Right ventricle myocardium inferior (tissue), 1 donor: ENCODE measurements at places on chromosomes 4 and X.
A peak's percentile ranks its signal among the peaks of the same experiment; 100 is the strongest.

- no peak for DNase-seq
Measured at GRCh38 chrX:118423558-118423957, 72.1 kb upstream of the DOCK11 start.

DNA sequence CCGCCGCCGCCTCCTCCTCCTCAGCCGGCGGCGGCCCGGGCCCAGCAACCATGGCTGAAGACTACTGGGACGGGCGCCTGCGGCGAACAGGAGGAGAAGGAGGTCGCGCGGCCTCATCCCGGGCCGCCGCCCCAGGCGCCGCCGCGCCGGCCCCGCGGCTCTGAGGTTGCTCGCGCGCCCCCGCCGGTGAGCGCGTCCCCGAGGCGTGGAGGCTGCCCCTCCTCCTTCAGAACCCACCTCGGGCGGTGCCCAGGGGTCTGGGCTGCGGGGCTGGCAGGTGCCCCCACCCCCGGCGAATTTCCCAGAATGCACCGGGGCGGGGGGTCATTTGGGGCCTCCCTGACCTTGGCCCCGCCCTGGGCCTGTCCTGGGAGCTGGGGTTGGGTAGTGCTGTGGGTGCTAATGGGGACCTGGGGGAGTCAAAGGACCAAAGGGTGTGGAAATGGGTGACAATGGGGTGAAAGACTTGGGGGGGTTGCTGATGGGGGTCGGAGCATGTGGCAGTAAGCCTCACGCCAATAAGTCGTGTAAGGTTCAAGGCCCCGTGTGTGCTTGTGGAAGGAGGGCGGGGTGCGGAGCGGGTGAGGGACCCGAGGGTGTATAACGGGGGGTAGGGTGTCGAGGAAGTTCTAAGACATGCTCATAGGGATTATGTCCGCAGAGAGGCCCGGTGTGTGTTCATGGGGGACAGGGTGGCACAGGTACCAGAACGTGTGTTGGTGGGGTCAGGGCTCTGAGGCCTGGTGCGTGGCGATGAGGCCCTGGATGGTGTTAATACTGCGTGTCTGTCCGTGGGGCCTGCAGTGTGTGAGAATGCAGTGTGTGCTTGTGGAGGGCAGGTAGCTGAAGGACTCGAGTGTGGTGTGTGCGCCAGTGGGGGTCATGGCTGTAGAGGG lies 687 bp downstream of the CDK16 start:
- DNase-seq, result peak; percentile 75

DNA sequence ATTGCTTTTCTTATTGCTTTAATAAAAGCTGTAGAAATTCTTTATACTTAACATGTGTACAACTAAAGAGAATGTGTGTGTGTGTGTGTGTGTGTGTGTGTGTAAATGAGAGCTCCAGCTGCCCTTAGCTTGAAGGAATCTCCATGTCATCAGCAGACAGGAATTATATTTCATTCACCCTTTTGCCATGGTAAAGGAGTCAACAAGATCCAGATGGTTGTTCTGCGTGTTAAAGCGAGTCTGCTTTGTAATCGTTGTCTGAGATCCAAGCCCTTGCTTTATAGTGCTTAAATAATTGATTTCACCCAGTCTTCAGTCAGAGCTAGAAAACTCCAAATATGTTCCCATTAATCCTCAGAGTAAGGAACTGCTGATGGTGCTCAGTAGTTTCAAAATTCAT lies 285.5 kb downstream of the PDGFC start:
- DNase-seq, result no peak

GRCh38 chr4:155667568-155668511 lies 1.2 kb downstream of the GUCY1A1 start:
- DNase-seq, result peak; percentile 76

DNA sequence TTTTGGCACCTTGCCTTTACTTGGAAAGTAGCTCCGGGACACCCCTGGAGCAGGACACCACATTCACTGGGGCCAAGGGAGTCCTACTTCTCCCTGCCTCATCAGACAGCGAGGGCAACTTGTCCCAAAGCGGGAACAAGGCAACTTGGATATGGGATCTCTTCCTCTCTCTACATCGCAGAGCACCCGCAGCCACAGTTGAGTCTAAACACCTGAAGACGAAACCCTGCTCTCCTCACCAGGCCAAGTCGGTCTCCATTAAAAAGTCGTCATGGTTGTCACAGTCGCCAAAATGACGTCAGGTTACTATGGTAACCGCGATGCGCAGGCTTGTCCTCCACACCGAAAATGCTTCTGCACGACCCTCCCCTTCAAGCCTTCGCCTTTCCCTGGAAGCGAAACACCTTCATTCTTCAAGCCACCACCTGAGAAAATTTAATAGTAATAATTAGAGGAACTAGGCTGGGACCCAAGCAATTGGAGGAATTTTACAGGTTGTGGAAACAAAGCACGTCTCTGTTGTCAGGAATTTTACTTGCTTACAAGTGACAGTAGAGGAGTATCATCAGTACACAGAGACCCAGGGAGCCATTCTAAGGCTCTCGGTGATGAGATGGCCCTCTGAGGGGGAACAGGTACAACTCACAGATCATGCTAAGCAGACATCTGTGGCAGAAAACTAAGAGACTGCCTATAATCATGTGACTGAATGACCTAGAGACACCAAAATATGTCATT lies 30.5 kb upstream of the TCEAL4 start:
- DNase-seq, result peak; percentile 45

DNA sequence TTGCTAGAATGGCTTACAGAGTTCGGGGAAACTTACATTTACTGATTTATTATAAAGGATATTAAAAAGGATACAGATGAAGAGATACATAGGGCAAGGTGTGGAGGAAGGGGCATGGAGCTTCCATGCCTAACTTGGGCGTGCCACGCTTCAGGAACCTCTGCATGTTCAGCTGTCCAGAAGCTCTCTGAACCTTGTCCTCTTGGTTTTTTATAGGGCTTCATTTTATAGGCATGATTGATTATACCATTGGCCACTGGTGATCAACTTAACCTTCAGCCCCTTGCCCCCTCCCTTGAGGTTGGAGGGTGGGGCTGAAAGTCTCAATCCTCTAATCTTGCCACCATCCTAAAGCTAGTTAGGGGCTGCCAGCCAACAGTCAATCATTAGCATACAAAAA lies 10.7 kb downstream of the SMAD1 start:
- DNase-seq, result no peak

DNA sequence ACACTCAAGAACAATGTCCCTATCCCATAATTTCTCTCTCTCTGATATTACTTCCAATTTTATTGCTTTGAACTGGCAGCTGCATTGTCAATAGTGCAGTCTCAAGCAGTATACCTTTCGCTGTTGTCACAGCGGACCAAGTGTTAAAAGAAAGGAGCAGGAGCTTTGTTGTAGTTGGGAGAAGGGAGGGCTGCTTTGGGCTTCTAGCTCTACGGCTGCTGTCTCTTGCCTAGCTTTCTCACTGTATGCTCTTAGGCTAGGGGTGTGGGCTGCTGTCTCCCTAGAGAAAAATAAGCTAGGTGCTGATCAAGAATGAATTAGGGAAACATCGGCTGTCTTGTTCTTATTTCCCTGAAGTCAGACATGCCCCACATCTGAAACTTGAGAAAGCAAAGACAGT lies 52.5 kb downstream of the TRPC5OS start:
- no peak for DNase-seq

DNA sequence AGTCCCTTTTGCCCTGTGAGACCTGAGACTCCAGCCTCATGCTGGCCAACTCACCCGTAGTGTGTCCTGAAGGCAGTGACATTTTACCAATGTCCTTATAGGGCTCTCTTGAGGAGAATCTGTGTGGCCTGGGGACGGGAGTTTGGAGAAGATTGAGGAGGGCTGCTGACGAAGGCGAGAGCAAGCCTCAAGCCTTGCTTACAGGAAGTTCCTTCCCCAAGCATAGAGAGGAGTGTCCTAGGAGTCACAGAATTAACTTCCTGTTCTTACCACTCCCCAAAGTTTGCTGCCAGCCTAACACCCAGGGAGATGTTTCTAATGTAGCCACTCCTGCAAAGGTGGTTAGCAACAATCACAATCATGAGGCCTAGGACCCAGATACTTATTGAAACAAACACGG lies at the start of gene NXF3:
TSS of gene NXF3 (minus strand) at position 202 of the 400 bp plus-strand sequence. CDS start at position 82, 120 bp downstream.
- DNase-seq, result no peak

DNA sequence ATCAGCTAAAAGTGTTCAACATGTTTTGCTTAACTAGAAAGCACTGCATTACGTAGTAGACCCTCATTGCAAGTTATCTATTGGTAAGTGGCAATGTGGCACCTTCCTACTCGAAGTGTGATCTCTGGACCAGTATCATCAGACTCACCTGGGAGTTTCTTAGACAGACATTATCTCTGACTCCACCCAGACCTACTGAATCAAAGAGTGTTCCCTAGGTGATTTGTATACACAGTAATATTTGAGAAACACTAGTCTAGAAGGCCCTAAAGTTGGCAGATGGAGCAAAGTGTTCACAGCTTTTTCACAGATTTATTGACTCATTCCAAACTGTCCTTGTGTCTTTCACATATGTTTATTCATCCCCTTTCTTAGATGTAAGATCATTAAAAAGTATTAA lies 35.7 kb downstream of the SHROOM4 start:
- DNase-seq, result no peak

DNA sequence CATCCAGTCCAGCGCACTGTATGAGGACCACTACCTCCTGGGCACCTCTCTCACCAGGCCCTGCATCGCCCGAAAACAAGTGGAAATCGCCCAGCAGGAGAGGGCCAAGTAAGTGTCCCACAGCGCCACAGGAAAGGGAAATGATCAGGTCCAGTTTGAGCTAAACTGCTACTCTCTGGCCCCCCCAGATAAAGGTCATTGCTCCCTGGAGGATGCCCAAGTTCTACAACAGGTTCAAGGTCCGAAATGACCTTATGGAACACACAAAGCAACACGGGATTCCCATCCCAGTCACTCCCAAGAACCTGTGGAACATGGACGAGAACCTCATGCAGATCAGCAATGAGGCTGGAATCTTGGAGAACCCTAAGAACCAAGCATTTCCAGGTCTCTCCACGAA lies 104.1 kb downstream of the PLS3 start:
- no peak for DNase-seq

- peak; percentile 77 for DNase-seq
Measured at GRCh38 chr4:38664706-38665401, 855 bp downstream of the KLF3 start.

DNA sequence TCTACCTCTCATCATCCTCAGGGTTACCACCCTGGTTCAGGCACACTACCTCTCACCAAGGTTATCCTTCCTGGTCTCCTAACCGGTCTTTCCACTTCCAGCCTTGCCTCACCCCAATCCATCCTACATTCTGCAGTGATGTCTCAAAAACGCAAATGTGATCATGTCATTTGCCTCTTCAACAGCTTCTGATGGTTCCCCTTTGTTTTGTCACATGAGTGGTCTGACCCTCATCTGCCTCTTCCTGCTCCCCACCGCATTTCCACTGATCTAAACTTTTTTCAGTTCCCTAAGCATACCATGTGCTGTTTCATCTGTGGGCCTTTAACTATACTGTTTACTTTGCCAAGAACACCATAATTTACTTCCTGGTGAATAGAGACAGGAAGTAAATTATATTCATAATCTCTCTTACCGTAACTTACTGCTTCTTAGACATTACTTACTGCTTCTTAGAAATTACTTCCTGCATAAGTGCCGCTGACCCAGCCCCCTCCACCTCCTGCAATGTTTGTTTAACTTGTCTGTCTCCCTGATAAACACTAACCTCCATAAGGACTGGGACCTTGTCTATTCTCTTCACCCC lies 27.1 kb upstream of the NSUN7 start:
- no peak for DNase-seq

DNA sequence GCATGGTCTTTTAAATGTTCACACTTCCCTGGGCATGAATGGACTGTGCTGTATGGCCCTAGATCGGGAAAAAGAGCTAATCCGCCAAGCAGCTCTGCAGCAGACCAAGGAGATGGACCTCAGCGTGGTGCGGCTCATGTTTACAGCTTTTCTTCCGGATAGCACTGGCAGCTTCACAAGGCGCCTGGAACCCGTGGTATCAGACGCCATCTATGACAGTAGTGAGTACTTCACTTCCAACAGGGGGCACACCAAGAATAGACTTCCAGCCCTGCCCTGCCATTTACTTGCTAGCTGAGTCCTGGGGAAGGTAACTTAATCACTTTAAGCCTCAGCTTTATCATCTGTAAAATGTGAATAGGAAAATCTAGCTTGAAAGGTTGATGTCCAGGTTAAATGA lies 77.7 kb downstream of the NFKB1 start:
- DNase-seq, result no peak

DNA sequence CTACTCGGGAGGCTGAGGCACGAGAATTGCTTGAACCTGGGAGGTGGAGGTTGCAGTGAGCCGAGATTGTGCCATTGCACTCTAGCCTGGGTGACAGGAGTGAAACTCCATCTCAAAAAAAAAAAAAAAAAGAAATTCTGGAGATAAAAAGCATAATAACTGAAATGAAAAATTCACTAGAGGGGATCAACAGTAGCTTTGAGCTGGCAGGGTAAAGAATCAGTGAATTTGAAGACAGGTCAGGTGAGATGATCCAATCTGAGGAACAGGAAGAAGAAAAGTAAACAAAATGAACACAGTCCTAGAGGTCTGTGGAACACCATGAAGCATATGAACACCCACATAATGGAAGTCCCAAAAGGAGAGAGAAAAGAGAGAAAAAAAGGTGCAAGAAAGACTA lies 15.0 kb downstream of the TIMP1 start:
- no peak for DNase-seq

- no peak for DNase-seq
Measured at GRCh38 chr4:127586922-127587571, 45.7 kb upstream of the INTU start.

- no peak for DNase-seq
Measured at GRCh38 chr4:107757864-107758476, 37.9 kb upstream of the PAPSS1 start.

- DNase-seq, result no peak
Measured at GRCh38 chr4:613126-613525, 12.2 kb upstream of the PDE6B start.

DNA sequence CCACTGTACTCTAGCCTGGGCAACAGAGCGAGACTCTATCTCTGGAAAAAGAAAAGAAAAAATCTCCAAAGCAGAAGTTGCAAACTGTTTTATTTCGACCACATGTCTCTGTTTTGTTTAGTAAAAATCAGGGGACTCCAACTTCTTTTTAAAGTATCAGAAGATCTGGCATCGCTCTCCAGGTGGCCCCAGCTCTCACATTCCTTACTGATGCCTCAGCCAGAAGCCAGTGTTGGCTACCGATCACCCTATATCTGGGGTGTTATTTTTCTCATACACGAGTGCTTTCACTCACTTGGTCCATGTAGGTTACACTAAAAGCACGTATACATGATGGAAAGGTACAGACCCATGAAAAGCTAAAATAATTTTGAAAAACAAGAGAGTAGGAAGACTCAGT lies 8.3 kb downstream of the MPP1 start:
- no peak for DNase-seq

DNA sequence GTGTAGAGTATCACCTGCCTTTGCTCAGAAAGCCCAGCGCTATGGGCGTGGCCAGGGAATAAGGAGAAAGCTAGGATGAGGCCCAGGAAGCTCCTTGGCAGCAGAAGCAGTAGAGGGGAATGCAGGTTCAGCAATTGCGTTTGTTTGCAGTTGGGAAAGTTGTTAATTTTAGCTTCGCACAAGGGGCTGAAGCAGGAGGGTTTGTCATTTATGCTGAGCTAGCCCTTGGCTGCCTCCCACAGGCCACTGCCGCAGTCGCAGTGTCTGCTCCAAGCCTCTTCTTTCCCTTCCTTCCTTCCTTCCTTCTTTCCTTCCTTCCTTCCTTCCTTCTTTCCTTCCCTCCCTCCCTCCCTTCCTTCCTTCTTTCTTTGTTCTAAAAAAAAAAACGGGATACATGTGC lies 21.5 kb downstream of the FRMPD3 start:
- no peak for DNase-seq

GRCh38 chr4:58553031-58553430 lies 1442.8 kb upstream of the IGFBP7 start:
- DNase-seq, result no peak
